Activated T-cell treated with anti-CD3 and anti-CD28 coated beads for 1 hour (primary cell): ENCODE measurements at places on chromosomes 2 and 18.
A peak's percentile ranks its signal among the peaks of the same experiment; 100 is the strongest.

DNA sequence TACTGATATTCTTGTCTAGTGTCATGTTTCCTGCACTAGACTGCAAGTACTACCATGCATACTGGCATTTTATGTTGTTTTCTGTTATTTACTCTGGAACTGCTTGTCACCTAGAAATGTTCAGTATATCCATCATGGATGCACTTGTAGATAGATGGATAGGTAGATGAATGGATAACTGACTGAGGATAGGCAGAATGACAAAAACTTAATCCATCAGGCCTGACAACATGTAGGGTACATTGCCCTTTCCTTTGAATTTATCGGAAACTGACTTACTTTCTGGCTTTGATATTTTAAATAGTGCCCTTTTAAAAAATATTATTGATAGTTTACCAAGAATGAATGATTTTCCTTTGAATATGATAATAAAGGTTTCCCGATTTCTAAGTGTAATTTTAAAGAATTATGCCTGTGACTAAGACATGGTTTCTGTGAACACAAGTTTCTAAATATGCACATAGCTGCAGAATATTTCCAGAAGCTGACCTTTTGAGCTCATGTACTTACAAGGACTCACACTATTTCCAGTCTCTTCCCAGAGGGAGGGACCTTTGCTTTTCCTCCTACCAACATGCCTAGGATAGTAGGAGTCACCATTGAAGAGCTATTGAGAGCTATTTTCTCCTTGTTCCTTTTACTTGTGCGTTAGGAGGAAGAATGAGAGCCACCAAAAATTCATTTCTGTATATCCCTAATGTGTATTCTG, 81.3 kb downstream of the ANKRD12 start:
- DNase-seq = no peak

- DNase-seq = no peak
Measured at GRCh38 chr2:234770031-234770506, 181.7 kb upstream of the SH3BP4 start.

DNA sequence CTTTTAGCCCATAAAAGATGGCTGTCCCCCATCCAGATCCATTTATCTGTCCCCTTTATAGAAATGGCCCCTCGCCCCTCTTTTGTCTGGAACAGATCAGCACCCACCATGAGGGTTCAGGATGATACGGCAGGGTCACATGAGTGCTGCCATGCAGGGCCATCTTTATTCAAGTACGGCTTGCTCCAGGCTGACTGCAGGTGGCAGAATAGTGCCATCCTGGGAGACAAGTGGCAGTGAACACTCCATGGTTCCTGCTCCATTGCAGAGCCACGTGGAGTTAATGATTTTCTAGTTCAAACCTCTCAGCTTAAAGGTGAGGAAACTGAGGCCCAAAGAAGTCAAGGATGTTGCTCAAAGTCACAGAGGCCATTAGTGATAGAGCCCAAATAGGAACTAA, 180.6 kb downstream of the CLIP4 start:
- DNase-seq = no peak

GRCh38 chr18:34740101-34740500, 30.0 kb downstream of the DTNA start:
- no peak for DNase-seq

- DNase-seq = peak; percentile 20
Measured at GRCh38 chr2:118223992-118224894, 136.0 kb downstream of the INSIG2 start.

- DNase-seq = no peak
Measured at GRCh38 chr2:18961991-18962421, 372.6 kb upstream of the NT5C1B start.

- DNase-seq = no peak
Measured at GRCh38 chr2:60979231-60979630, 38.3 kb upstream of the PEX13 start.

DNA sequence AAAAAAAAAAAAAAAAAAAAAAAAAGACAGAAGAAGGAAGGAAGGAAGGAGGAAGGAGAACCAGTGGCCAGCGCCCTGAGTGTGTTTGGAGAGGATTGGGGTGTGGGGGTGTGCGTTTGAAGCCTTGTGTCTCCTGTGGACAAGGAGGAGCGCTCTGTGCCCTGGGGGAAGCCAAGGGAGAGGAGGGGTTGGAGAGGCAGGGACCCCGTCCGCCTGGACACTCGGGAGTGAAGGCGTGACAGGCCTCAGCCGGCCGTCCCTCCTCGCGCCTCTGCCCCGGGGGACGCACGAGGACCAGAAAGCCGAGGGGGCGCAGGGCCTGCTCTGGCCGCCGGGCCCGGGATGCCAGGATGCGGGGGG, 44.9 kb downstream of the SERTAD2 start:
- no peak for DNase-seq

- DNase-seq = no peak
Measured at GRCh38 chr18:13587937-13588336, 138.4 kb downstream of the FAM210A start.

DNA sequence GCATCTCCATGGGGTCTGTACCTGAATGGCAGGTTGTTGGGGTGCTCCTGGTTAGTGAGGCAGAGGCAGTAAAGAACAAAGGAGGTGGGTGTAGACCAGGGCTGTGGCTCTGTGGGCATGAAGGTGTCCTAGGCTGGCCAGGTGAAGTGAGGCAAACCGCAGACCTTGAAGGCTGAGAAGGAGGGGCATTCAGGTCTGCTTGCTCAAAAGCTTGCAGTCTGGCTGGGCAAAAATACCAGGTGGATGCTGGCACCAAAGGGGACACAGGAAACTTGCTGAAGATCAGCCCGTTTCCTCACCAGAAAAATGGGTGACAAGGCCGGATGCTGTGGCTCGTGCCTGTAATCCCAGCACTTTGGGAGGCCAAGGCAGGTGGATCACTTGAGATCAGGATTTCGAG, 6.7 kb upstream of the B3GNT2 start:
- no peak for DNase-seq

DNA sequence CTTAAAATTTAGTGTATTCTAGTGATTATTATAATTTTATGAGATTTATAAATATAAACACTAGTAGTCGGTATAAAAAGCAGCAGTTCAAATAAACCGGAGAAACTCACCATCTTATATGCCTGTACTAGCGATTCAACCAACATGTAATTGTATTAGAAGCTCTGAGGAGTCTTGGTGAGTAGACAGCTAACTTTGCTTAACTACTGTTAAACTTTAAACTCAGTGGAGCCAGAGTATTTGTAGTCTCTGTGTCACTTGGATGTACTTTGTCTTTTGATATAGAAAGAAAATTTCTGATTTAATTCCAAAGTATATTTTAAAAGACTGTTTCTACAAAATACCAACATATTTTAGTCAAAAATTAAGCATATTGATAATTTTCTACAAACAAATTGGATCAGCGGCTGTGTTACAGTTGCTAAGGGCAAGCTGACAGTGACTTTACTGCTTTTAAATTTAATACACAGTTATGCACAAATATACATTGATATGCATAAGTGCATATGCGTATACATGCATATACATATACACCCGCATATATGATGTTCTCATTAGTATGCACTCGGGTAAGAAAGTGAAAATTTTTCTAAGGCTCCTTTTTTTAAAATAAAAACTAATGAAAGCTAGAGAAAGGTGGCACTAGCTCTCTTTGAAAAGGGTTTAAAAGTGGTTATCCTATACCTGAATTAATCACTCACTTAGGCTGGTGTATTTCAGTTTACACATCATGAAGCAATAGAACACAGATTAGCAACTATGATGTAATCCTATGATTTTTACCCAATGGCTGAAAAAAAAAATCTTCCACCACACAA, 374.5 kb downstream of the NCKAP5 start:
- DNase-seq = no peak

DNA sequence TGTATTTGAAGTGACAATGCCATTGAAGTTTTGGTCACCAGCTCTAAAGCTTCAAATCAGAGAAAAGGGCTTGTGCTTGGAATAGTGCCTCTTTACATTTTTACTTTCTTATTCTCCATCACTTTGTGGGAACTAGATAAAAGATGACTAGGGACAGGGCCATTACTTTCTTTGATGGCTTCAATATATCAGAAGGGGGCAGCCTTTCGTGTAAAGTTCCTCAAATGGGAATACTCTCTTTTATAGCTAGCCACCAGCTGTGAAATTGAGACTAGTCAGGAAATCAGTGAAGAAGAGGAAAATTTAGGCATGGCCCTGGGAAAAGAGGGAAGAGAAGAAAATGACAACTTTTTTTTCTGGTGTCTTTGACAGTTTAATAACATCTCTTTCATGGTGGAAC, 242.5 kb downstream of the DCC start:
- no peak for DNase-seq

- no peak for DNase-seq
Measured at GRCh38 chr2:165054652-165055051, 99.3 kb upstream of the SLC38A11 start.

GRCh38 chr2:227411320-227411989, 23.7 kb upstream of the SCYGR1 start:
- DNase-seq = no peak

DNA sequence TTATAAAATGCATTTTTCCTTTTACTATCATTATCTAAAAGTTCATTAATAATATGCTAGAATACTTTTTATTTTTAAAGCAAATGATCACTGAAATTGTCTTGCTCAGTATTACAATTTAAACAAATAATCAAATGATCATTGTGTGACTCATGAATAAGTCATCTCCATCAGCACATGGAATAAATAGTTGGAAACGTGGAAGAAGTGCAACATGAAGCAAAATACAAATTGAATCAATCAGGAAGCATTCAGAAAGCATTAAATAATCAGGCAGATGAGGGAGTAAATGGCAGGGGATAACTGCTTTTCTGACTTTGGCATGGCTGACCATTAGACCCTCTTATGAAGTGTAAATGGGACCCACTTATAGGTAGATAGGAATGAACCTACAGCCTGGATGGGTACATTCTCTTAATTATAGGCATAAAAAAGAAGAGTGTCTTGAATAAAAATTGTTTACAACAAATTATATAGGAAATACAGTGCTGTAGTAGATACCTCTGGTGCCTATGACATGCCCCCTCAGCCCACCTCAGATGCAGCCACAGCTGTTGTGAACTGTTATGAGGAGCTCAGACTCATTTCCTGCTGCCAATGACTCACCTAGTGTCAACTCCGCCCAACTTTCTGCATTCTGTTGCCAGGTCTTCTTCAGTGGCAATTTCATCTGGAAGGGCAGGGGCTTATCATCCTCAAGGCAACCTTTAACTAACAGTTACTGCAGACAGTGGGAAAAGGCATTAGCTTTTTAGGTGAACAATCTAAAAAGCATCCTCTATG, 936.0 kb downstream of the TRIB2 start:
- DNase-seq = no peak

DNA sequence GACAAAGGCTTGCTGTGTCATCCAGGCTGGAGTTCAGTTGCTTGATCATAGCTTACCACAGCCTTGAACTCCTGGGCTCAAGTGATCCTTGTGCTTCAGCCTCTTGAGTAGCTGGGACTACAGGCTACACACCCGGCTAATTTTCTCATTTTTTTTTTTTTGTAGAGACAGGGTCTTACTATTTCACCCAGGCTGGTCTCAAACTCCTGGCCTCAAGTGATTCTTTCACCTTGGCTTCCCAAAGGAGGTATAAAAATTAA, 178.0 kb downstream of the MTCL1 start:
- no peak for DNase-seq

DNA sequence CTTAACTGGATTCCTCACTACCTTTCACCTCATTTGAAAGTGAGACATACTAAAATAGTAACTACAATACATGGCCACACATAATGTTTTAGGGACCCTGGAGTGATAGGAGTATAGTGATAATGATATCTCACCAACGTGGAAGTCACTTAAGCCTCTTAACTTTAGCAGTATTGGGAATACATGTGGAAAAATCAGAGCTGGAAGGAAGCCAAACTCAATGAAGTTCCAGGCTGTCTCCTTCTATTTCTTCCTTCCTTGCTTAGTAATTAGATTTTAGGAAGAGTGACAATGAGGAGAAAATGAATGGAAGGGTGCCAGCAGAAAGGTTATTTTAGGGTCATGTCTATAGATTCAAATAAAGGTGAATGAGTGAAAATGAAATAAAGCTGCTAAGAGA, 387.3 kb downstream of the PLCL1 start:
- no peak for DNase-seq

GRCh38 chr2:23106242-23106785, 278.7 kb upstream of the KLHL29 start:
- DNase-seq = no peak

DNA sequence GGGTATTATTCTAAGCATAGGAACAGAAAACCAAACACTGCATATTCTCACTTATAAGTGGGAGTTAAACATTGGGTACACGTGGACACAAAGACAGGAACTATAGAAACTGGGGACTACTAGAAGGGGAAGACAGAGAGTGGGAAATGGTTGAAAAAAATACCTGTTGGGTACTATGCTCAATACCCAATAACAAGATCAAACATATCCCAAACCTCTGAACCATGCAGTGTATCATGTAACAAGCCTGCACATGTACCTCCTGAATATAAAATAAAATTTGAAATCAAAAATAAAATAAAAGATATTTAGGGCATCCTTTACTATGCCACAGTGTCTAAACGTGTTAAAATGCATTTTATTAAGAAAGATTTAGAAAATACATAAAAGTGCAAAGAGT, 221.0 kb upstream of the TFPI start:
- no peak for DNase-seq

DNA sequence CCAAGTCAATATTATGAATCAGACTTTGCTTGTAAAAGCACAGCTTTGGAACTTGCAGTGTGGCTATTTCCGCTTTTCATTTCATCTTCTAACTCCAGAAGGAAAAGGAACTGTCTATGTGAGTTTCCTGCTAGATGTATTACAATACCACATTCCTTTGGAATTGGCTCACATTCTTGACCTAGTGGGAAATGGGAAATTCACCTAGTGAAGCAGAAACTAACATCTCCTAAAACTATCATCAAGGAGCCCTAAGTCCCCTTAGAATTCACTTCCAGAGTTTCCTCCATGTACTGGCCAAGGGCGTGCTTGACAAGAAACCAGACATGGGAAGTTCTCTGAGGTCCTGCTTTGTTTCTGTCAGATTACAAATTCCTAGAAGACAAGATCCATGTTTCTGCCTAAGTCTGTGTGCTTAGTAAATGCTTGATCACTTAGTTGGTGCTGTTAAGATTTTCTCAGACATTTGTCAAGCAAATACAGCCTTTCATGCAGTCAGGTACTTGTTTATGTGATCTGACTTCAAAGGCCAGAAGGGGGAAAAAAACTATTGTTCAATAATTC, 275.7 kb upstream of the FN1 start:
- no peak for DNase-seq

GRCh38 chr2:234454433-234454832, 42.4 kb downstream of the ARL4C start:
- no peak for DNase-seq

DNA sequence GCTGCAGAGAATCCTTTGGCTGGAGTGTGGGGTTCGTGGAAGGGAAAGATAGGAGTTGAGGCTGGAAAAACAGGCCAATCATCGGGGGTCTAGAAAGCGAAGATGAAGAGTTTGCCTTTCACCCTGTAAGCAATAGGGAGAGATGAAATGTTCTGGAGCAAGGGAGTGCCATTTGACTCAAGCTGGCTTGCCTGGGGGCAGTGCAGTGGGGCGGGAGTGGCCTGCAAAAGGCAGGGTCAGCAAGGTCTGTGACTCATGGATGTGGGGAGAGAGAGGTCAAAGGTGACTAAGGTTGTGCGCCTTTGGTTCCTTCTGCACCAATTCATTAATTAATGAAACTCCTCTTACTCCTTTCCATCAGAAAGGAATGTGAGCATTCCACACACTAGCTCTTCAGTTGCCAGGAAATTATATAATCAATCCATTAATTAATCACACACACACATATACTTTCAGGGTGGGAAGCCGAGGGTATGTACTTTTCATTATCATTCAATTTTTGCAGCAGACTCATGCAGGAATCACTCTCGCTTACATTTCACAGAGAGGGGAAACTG, 227.6 kb downstream of the MYCN start:
- DNase-seq = no peak
